ENCODE measurements at places on chromosomes 16 and 17.

DNA sequence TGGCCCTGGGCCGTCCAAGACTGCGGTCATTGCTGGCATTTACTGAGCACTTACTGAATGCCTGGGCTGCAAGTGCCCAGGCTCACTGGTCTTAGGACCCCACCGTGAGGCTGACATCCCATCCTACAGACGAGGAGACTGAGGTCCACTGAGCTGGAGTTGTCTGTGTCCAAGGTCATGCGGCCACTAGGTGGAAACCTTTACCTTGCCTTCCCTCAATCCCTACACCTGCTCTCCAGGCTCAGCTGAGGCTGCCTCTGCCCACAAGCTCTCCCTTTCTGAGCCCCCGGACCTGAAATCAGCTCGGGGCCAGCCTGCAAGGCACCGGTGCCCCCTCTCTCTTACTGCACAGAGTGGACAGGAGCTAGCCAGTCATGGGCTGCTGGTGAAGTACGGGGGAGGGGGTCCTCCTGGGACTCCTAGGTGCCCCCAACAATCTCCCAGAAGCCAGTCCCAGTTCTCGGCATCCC lies 1.5 kb downstream of the CASKIN1 start:
- no peak for DNase-seq

GRCh38 chr17:48499248-48499647 lies 31.6 kb downstream of the HOXB1 start:
- no peak for DNase-seq

- DNase-seq: no peak
Measured at GRCh38 chr16:66156538-66156937, 210.0 kb upstream of the CDH5 start.

DNA sequence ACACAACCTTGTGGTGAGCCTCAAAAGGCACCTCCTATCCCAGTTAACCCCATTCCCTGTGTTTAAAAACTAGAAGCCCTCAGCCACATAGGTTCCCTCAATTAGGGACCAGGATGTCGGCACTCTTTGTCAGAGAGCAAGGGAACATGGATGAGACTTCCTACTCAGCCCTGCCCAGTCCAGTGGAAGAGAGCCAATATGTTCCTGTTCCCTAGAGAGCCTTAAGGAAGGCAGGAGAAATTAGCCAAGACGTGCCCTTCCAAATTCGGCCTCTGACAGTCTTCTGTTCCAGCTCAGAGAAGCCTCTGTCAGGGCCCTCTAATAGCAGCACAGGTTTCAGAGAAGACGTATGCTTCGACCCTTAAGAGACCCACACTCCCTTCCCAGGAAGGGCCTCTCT lies 14.6 kb upstream of the DHRS13 start:
- DNase-seq: no peak

- no peak for DNase-seq
Measured at GRCh38 chr17:10036511-10037061, 131.5 kb upstream of the RCVRN start.

GRCh38 chr16:9302072-9302471 lies 210.6 kb downstream of the HAPSTR1 start:
- DNase-seq: no peak

- no peak for DNase-seq
Measured at GRCh38 chr17:72561680-72562079, 440.9 kb downstream of the SOX9 start.

- no peak for DNase-seq
Measured at GRCh38 chr17:65049085-65049756, 7.3 kb downstream of the GNA13 start.

DNA sequence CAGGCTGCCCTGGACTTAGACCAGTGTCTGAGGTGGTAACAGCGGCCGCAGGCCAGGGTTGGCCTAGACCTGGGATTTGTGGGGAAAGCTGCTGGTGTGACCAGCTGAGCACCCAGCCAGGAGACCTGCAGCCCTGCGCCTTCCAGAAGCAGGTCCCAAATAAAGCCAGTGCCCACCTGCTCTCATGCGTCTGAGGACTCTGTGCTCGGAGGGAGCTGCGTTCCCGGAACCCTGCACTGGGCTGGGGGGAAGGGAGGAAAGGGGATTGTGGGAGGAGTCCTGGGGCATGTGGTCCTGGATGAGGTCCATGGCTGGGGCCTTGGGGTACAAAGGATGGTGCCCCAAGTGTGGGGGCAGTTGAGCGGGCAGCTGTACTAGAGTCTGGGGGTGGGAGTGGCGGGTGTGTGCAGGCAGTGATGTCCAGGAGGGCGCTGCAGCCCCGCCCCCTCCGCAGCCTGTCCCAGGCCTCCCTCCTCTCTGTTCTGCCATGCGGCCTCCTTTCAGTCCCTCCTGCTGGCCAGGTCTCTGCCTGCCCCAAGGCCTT lies 1.8 kb upstream of the NECAB2 start:
- DNase-seq: no peak

- no peak for DNase-seq
Measured at GRCh38 chr16:89574681-89575246, 794 bp upstream of the CPNE7 start.

GRCh38 chr17:56899403-56899802 lies 14.4 kb downstream of the TRIM25 start:
- DNase-seq: no peak

DNA sequence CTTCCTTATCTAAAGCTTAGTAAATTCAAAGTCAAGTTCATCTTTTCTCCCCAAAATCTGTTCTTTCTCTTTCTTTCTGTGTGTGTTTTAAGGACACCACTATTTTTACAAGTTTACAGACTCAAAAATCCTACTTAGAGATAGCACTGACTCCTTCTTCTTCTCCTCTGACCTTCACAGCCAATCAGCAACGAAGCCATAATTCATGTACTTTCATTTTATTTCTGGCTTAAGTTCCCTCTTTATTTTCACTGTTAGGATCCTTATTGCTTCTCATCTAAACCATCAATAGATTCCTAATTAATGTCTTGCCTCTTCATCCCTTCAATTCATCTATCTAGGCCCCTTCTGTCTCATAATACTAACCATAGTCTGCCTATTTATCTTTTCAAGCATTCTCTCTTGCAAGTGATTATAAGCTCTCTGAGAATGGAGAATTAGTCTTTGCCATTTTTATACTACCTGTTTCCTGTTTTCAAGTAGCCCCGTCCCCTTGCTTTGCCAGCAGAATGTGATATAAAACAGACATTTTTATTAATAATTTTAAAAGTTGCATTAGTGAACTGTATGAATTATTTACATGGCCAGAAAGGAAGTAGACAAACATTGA lies 27.0 kb downstream of the CDC27 start:
- no peak for DNase-seq

DNA sequence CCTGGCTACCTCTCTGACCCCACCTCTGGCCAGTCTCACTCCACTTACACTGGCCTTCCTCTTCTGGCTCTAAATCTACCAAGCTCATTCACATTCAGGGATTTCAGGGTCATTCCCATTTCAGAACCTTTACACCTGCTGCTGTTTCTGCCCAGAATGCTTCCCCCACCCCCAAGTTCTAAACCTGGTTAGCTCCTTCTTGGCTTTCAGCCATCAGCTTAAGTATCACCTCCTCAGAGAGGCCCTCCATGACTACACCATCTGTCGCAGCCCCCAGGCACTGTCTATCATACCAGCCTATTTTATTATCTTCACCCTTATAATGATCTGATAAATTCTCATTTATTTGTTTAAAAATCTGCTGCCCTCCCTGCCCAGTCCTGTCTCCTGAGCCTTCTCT lies 23.3 kb upstream of the NGFR start:
- DNase-seq: no peak

- DNase-seq: no peak
Measured at GRCh38 chr16:2223942-2224486, 623 bp downstream of the E4F1 start.

DNA sequence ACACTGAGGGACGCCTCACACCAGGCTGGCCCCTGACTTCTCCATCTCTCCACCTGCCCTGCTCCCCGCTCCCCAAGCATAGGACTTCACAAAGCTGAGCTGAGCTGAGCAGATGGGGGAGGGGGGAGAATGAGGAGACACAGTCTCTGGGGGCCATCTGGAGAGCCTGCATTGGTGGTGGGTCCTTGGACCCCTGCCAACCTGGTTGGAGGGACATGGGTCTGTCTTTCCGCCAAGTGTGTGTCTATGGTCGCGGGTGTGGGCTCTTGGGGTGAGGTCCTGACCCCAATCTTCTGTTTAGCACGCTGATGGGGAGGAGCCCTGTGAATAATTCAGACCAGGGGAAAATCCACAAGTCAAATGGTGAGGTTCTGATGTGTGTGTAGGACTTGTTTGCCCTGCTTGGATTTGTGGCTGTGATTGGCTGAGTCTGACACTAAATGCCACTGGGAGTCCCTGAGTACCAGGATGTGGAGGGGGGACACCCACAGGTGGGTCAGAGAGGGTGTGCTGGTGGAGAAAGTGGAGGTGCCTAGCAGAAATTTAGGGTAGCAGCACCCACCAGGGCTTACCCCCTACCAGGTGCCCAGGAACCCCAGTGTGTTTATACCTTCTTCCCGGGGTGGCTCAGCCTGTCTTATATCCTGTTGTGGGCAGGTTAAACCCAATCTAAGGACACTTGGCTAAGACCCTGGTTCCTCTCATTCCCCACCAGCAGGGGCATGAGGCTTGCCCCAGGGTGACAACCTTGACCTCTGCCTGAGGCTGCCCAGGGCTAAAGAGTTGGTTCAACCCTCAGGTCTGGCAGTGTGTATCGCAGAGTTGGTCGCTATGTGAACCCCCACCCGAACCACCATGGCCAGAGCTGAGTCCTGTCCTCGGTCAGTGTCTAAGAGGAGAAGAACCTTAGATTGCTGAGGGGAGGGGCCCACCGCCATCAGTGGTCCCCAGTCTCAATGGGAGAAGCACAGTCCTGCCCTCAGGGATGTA lies 2.1 kb downstream of the FMNL1 start:
- DNase-seq: no peak

GRCh38 chr17:58936295-58936694 lies 170.4 kb downstream of the TRIM37 start:
- DNase-seq: no peak

DNA sequence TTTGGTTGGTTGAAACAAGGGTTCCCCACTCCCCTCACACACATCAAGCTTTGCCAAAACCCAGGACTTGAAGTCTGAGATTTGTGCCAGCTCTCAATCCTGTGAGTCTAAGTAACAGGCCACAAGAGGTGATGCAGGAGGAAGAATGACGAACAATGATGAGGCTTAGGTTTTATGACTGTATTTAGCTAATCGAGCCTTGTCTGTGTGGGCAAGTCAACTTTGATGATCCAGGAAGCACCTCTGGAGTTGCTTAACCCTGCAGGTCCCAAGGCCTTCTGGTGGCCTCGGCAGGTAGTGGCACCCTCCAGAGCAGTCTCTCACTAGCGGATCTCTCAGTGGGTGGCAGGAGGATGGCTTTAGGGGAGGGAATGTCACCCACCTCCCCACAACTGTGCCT lies 28.7 kb downstream of the CDK5RAP3 start:
- no peak for DNase-seq
